ENCODE measurements at places on chromosomes 5 and 9.

DNA sequence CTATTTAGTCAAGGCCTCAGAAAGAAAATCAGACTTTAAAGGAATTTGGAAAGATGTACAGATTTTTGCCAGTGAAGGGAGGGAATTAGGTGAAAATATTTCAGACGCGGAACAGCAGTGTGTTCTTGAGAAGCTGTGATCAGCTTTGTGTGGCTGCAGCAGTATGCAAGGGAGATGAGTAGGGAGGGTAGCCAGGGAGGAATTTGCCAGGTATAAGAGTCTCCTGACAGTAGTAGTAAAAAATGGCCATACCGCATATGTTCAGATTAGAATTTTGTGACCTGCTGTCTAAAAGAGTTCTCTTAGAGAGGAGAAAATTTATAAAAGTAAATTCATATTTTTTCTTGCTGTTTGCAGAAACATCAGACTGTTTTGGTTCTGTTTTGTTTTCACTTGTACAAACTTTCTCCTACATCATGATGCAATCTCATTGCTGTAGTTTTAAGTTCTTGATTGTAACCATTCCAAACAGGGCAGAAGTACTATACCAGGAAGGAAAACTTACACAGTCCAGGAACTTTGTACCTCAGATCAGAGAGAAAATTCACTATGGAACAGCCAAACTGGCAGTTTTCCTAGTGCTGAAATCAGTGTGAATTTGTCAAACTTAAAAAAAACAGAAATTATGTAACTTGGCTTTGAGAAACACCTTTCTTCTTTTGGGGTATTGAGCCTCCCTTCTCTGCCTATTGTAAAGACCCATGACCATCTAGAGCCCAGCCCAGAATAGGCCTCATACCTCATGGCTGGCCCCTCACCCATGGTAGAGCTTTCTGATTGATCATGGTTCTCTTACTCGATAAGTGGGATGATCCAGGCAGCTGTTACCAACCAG lies 78.4 kb upstream of the NR3C1 start:
- DNase-seq: no peak

GRCh38 chr5:143554187-143554717 lies 150.8 kb upstream of the NR3C1 start:
- DNase-seq: no peak

DNA sequence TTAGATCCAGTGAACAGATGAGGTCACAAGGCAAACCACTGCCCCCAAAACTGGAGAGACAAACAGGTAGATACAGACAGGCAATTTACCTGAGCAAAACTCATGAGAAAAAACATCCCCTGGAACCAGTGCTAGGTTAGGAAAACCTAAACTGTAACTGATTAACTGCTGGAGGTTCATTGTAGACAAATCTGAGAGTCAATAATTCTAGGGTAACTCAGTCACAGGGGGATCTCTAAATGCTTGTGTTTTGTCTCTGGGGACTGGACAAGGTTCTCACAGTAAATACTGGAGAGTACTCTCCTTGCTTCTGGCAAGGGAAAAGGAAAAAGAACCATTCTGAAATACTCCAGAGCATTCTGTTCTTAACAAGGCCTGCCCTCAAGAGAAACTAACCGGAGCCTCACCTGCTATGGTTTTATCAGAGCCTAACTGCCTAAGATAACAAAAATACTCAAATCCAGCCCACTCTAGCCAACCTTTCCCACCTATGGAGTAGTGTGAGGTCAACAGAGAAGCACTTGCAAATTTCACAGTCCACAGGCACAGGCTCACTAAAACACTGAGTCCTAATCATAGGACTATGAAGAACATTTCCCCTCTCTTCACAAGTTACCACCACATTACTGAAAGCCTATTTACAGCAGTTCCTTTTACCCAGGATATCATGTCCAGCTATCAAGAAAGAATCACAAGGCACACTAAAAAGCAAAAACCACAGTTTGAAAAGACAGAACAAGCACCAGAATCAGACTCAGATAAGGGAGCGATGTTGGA lies 139.9 kb upstream of the ACOT12 start:
- no peak for DNase-seq

DNA sequence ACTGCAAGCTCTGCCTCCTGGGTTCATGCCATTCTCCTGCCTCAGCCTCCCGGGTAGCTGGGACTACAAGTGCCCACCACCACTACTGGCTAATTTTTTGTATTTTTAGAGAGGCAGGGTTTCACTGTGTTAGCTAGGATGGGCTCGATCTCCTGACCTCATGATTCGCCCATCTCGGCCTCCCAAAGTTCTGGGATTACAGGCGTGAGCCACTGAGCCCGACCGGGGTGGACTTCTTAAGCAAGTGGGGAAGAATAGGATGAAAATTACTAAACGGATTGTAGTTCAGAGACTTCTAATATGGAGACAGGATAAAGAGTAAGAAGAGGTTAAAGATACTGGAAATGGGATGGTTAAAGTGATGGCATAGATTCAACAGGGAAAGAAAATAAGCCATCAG lies 132.3 kb upstream of the IRX2 start:
- DNase-seq: no peak

DNA sequence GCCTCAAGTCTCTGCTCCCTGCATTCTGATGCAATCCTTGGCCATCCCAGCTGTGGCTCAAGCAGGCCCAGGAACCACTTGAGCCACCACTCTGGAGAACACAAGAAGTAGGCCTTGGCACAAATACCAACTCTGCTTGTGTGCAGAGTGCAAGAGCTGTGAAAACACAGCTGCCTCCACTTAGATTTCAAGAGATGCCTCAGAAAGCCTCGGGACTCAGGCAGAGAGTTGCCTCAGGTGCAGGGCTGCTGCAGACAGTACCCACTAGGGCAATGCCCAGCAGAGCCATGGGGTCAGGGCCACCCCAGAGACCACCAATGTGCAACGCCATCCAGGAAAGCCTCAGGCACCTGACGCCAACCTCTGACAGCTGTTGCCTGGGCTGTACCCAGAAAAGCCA lies 82.4 kb downstream of the FREM1 start:
- DNase-seq: no peak

DNA sequence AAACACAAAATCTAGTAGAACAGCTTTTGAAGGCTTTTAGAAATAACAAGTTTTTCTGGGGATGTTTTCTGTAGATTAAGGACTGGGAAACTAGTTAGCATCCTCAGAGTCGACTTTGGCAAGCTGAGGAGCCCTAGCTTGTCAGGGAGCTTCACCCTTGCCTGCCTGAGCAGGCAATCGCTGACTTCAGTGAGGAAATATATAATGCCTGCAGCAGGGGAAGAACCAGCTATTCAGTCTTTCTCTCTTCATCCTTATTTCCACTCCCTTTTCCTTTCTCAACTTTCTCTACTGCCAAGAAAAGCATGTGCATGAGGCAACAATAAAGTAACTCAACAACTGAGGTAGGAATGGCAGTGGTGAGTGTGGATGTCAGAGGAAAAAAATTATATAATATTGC lies 54.7 kb downstream of the PLK2 start:
- DNase-seq: no peak
